ENCODE measurements at places on chromosomes 6 and 20.

DNA sequence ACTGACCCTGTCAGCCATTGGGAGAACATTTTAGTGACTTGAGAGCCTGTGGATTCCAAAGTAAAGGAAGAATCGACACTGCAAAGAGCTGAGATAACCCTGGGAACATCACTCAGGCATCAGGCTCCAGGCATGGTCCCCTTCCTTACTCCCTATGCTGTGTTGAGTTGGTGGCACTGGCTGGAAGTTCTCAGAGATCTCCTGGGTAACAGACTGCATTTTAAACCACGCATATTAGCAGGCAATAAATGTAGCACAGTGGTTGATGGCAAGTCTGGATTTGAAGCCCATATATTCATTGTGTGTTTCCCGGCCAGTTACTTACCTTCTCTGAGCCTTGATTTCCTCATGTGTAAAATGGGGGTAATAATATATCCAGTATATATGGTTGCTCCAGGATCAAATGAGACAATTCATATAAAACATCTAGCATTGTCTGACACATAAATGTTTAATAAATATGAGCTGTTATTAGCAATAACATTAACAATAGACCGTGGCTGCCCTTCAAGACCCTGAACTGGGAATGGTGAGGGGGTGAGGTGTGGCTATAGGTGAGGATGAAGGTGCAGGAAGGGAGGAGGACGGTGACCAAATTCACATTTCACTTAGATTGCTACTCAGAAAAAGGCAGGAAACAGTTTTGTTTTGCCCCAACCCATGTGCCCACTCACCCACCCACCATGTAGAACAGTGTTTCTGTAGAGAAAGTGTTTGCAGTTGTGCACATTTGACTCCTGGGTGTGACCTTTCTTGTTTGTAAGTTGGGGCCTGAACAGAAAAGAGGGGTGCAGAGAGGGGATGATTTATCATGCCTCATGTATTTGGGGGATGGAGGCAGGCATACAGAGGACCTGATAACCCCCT, 2.1 kb downstream of the PLCG1 start:
- DNase-seq = no peak

DNA sequence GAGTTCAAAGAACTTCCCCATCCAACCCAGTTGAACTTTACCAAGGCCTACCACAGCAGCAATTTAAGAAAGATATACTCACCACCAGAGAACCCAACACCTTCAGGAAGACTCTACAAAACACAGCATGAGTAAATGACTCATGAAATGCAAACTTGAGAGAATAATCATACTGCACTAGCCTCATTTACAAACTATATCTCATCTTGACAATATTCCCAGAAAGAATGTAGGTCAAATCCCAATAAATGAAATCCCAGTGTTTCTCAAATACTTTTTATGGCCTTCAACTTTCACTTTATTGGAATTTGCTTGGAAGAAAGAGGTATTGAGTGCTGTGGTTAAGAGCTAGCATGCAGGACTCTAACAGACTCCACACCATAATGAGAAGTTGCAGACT, 60.0 kb downstream of the FYN start:
- no peak for DNase-seq

- DNase-seq = no peak
Measured at GRCh38 chr6:151592449-151593159, 98.8 kb downstream of the CCDC170 start.

DNA sequence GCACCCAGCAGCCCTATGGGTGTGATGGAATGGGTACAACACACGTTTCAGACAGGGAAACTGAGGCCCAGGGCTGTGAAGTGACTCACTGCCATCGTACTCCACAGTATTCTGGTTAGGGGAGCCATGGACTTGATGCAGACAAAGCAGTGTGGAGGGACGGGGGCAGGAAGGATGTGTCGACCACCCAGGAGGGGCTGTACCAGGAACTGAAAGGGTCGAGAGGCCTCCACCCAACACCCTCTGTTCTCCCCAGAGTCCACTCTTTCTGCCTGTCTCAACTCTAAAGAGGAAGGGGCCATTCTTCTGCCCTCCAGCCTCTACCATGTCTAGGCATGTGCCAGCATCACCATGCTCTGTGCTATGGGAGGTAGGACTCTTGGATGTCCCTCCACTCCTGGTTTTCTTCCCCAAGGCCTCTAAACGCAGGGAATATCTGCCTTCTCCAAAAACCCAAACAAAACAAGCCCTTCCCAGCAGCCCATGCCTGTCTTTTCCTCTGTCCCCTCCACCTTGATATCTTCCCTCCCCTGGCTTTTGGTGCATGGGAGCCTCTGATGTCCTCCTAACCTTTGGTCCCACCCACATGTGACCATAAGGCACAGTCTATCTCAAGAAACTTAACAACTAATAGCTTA, 7.4 kb downstream of the SLC22A1 start:
- DNase-seq = no peak

DNA sequence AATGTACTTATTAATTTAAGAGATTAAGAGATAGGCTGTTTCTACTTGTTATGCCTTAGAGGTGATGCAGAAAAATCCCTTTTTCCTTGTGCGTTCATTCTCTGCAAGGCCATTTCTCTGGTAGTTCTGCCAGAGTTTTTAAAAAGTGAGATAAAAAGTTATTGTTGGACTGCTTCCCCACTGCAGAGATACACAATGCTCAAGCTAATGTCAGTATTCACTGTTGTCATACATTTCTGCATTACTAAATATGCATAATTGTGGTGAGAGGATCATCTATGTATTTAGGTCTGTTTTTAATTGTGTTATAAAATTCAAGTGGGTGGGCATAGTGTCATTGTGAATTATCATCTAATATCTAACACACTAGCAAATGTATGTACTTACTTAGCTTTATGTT, 600.4 kb downstream of the HTR1B start:
- DNase-seq = no peak

- no peak for DNase-seq
Measured at GRCh38 chr20:1010659-1011058, 8.5 kb upstream of the RSPO4 start.

GRCh38 chr6:111358454-111358853, 124.6 kb downstream of the REV3L start:
- no peak for DNase-seq

GRCh38 chr6:80579391-80580023, 473.0 kb downstream of the BCKDHB start:
- no peak for DNase-seq

DNA sequence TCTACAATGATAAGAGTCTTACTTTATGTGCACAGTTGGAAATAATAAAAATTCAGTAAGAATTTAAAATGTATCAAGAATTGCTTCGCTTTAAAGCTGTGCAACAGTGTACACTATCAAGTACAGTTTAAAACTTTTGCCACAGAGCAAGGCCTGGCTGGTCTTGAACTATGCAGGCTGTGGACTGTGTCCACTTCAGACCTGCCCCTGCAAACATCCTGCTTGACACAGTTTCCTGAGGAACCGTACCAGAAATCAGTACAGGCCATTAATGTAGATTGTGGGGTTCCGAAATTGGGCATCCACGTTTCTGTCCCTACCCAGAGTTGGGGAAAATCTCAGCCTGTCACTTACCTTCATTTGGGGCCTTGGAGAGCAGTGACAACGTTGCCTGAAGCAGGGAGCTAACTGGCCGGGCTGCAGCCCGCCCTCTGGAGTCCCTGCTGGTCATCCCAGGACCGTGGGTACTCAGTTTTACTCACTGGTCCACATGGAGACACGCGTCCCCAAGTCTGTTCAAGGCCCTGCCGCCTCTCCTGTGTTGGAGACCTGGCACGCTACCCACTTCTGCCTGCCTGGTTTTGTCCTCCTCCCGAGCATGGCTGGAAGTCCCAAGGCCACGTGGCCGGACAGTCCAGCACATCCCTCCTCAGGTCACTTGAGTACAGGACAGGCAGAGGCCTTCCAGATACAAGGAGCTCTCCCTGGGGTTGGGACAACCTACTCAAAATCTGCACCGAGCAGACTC, 8.4 kb downstream of the NINL start:
- no peak for DNase-seq

GRCh38 chr20:32343439-32343838, 14.7 kb upstream of the ASXL1 start:
- no peak for DNase-seq

- DNase-seq = no peak
Measured at GRCh38 chr20:51216850-51217249, 193.9 kb upstream of the KCNG1 start.

DNA sequence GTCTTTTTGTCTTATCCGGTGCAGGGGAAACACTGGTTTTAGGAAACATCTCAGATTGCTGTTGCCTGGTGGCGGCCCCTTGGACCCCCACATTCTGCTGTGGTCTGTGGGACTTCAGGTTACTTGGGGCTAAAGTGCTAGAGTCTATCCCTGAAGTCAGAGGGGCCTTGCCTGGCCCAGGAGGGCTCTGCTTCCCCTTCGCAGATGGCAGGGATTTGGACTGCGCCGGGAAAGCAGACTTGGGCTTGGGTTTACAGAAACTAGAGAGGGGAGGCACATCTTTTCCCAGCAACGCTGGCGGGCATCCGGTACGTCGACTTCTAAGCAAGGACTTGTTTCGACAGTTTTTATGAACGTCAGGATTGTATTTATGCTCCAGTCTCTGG, 17.5 kb downstream of the ZNF217 start:
- DNase-seq = no peak

GRCh38 chr6:140909156-140909555, 1223.6 kb upstream of the GJE1 start:
- no peak for DNase-seq

DNA sequence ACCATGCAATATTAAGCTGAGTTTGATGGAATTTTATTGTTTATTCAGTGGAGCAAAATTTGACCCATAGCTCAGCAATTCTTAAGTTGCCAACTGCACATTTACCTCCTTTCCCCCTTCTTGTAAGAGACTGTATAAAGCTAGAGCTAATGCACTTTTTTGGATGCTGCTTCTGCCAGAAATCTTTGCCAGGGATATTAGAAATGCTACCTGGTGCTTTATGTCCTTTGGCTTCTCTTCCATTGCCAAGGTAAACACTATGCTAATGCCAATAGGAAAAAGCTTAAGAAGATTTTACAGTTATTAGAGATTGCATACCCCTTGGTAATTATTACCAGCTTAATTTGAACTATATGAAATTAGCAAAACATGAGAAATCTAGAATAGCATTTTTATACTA, 79.0 kb upstream of the OGFRL1 start:
- DNase-seq = no peak

DNA sequence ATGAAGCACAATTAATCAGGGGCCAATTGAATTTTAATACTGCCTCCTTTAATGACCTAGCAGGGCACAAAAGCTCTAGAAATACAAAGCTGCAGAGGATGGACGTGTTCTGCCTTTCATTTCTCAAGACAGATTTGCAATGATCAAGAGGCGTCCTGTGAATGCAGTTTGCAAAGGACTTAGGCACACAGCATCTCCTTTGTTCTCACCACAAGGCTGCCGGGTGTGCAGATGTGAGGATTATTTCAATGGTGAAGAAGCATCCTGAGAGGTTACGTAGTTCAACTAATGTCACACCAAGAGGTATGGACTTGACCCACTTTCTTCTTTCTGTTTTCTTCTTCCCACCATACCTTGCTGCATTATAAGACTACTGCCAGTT, 42.9 kb upstream of the SPTLC3 start:
- no peak for DNase-seq

DNA sequence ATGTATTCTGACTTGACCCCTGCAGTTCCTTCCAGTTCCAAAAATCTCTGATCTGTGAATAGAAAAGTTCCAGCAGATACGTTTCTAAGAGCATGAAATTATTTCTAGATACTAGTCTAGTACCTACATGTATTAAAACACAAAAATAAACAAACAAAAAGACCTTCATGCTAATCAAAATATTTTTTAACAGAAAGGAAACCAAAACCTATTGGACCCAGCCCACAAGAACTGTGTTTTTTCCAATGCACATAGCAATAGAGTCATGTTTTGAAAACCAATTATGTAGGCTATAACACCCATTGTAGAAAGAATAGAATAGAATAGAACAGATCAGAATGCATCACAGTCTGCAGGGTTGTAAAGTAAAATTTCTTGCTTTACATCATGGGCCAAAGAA, 158.6 kb upstream of the TNFAIP3 start:
- DNase-seq = no peak

DNA sequence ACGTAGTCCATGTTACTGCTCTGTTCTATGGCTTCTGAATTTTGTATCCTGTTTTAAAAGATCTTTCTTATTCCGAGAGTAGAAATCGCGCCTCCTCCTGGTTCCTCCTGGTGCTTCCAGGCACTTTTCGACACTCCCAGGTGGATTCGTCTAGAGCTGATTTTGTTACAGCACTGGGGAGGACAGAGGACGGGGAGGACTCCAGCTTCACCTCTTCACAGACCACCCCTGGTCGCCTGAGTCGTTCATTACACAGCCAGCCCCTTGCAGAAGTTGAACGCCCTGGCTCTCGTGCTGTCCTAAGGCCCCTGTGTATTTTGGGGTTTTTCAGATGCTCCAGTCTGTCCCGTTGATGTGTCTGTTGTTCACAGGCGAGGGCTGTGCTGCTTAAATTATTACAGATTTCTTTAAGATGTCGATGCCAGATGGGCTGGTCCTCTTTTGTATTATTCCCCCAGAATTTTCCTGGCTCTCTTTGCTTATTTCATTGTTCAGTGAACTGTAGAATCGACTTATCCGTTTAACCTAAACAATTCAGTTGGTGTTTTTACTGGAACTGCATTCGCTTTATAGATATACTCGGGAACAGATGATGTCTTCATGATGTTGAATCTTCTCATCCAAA, 30.5 kb downstream of the COL20A1 start:
- no peak for DNase-seq

GRCh38 chr20:24185791-24186190, 197.2 kb upstream of the GGTLC1 start:
- no peak for DNase-seq

DNA sequence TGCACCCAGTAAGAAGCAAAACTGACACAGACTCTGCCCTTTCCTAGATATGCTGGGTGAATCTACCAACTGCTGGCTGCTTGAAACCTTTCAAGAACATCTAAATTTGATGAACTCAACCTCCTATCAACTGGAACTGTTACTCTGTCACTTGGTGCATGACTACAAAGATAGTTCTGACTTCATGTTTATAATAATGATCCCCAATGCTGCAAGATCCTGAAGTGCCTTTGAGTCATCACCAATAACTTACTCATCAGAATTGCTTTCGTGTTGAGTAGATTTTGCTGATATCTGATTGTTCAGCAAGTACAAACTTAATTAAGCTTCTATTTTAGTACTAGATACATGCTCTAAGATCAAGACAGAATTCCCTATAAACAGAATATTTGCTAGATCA, 100.2 kb upstream of the ARMC2 start:
- DNase-seq = no peak

GRCh38 chr6:2216794-2217383, 28.5 kb downstream of the GMDS start:
- no peak for DNase-seq

- no peak for DNase-seq
Measured at GRCh38 chr6:157699777-157700636, 123.0 kb upstream of the SNX9 start.

All from NCI-H2081 (cell line).